Kidney capillary endothelial cell (primary cell): ENCODE measurements at places on chromosomes 5 and 9.
A peak's percentile ranks its signal among the peaks of the same experiment; 100 is the strongest.

DNA sequence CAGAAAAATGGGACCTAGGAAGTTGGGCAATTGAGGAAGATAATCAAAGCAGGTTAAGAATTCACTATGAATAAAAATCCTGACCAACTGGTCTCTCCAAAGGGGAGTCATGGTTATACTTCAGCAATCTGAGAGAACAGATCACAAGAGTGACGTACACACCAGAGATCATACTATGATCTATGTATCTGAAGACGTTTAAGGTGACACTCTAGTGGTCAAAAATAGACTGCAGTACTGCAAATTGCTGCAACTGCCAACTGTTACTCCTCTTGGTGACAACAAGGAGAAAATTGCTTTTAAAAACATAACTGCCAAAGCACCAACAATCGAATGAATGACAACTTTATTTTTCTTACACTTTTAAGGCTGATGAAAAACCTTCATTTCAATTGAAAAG, 4.9 kb downstream of the AK6 start:
- DNase-seq: peak; percentile 19

GRCh38 chr9:10387282-10387681, 225.5 kb downstream of the PTPRD start:
- no peak for DNase-seq

- no peak for DNase-seq
Measured at GRCh38 chr5:385321-385720, 57.7 kb upstream of the EXOC3 start.

- no peak for DNase-seq
Measured at GRCh38 chr5:150195736-150196485, 6.0 kb downstream of the SLC6A7 start.

DNA sequence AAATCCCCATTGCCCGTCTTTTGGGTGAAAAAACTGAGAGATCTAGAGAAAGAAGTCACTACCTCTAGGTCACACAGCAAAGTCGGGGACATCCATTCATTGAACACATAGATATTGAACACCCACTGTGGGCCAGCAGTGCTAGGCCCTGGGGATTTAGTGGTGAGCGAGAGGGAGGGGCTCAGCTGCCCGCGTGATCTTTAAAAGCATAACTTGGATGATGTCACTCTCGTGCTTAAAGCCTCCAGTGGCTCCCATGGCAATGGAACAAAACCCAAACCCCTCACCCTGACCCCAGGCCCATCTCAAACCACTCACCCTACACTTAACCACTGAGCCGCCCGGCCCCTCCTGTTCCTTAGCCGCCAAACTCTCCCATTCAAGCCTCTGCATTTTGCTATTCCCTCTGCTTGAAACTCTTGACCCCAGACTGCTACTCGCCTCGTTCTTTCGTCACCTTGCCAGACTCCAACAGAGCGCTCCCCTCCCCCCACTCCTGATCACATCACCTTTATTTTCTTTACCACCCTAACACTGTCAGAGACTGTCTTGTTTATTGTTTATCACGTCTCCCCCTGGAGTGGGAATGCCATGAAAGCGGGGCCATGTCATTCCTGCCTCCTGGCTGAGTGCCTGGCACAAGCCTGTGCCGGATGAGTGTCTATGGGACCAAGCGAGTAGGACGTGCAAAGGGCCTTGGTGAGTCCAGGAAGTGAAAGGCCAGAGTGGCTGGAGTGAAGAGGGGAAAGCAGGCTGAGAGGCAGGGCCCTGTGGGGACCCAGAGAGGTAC, 710 bp upstream of the PIP5KL1 start:
- DNase-seq: peak; percentile 65

DNA sequence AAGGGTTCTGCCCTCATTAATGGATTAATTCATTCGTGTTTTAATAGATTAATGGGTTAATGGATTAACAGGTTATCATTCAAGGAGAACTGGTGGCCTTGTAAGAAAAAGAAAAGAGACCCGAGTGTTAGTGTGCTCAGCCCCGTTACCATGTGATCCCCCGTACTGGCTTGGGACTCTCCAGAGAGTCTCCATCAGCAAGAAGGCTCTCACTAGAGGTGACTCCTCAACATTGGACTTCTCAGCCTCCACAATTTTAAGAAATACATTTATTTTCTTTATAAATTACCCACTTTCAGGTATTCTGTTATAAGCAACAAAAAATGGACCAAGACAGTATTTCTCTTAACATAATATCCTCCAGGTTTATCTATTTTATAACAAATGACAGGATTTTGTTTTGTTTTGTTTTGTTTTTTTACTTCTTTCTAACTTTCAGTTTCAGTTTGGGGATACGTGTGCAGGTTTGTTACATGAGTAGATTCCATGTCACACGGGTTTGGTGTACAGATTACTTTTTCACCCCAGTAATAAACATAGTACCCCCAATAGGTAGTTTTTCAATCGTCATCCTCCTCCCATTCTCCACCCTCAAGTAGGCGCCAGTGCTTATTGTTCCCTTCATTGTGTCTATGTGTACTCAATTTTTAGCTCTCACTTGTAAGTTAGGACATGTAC, 456.1 kb downstream of the DNAH5 start:
- DNase-seq: no peak

DNA sequence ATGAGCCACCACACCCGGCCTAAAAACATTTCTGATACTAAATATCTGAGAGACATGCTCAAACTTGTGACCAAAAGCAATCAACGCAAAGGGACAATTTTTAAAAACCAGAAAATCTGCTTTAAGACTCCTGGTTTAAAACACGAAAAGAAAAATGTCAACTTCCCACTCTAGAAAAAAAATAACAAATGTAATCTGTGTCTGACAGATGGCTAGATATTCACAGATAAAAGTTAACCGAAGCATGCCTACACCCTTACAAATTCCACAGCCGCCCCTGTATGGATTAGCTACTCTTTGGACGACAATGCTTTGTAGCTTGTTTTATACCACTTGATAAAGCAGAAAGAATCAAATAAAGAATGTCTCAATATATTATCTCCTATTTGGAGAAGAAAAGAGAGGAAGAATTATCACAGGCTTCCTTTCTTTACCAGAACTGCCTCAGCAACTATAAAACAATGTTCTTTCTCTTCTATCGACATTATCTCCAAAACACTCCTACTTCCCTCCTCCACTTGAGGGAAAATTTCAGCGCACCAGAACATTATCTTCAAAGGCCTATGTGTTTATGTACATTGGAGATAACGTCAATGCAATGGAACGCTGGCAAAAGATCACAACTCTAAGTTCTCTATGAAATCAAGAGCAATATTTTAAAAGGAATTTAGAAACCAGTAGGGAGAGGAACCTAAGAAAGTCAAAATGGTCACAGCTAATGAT, 26.2 kb downstream of the CEMIP2 start:
- no peak for DNase-seq
